Stimulated activated CD8-positive, alpha-beta memory T cell treated with anti-CD3 and anti-CD28 coated beads, Interleukin-7, amount 100 ng/mL, for 1 hour (primary cell): ENCODE measurements at places on chromosomes 6 and 20.

- no peak for DNase-seq
These were observed 451.5 kb upstream of the CITED2 start for GRCh38 chr6:139825935-139826374.

- no peak for DNase-seq
These were observed 331.8 kb downstream of the HACE1 start for GRCh38 chr6:104527761-104528415.

- no peak for DNase-seq
These were observed 91.7 kb upstream of the NFATC2 start for GRCh38 chr20:51634257-51634656.

DNA sequence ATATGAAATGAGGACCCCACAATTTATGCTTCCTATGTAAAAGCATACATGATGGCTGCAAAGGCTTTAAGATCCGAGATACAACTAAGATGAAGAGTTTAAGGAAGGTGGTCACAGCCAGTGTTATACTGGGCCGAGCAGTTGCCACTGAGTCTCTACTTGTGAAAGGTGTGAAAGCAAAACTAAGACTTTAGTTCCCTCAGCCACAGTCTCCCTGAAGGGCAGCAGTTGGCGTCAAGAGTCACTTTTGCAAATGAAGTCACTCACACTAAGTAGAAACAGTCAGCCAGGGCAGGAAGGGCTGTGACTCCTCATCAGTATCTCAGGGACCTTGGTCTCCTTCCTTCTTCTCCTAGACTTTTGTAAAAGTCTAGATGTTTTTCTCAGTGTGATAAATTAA is 191.6 kb upstream of the MCHR2 start:
- no peak for DNase-seq

GRCh38 chr6:324729-325125 is 32.4 kb downstream of the DUSP22 start:
- DNase-seq: no peak

GRCh38 chr6:132708771-132709170 is 5.1 kb downstream of the VNN1 start:
- no peak for DNase-seq

- DNase-seq: no peak
These were observed 764.0 kb upstream of the CITED2 start for GRCh38 chr6:140138311-140139010.

GRCh38 chr6:152351742-152352141 is 285.4 kb downstream of the SYNE1 start:
- DNase-seq: no peak

DNA sequence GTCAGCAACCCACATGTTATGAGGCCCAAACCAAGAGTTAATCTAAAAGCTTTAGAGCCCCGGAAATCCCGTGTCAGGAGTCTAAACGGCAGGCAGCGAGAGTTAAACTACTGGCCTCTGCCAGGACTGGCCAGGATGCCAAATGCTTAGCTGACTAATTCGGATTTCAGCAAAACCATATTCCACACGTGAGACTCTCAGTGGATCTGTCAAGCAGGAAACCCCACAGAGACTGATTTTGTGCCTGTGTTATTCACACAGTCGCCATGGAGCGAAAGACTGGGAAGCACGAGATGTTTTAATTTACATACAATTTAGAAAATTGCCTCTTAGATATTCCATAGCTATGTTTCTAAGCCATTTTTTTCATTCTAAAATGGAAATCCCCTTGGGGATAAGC is 152.9 kb downstream of the RNASET2 start:
- no peak for DNase-seq

DNA sequence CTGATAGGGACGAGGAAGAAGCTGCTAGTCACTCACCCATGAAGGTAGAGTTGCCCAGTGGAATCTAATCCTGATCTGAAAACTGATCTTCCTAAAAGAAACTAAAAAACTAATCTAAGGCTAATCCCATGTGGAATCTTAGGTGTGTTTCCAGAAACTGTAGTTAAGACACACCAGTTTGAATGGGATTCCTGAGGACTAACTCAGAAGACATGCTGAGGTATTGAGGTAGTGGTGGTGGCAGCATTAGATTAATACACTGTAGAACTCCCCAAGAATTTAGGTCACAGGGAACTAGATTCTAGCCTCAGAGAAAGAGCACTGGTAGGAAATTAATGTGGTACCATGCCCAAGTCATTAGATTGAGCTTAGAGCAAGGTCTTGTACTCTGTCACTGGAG is 19.6 kb upstream of the AKAP7 start:
- DNase-seq: no peak

GRCh38 chr6:116298973-116299372 is 19.2 kb upstream of the TSPYL1 start:
- no peak for DNase-seq

- DNase-seq: no peak
These were observed 157.3 kb downstream of the PHF3 start for GRCh38 chr6:63792736-63793464.

DNA sequence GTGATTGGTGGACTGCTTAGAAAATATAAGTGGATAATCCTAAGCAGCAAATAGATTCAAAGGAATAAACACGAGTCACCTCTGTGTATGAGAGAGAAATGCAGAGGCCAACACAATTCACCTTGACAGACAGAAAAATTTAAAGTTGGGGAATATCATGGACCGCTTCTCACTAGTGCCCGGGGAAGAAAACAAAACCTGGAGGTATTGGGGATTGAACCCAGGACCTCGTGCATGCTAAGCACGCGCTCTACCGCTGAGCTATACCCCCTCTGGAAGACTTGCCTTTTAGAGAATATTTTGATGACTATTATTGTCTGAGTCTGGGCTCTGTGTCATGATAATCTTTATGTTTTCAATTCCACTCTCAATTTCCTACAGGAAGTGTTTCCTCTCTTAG is 111.9 kb downstream of the TRIM27 start:
- DNase-seq: no peak
